ENCODE measurements at places on chromosomes 4 and X.
A peak's percentile ranks its signal among the peaks of the same experiment; 100 is the strongest.

DNA sequence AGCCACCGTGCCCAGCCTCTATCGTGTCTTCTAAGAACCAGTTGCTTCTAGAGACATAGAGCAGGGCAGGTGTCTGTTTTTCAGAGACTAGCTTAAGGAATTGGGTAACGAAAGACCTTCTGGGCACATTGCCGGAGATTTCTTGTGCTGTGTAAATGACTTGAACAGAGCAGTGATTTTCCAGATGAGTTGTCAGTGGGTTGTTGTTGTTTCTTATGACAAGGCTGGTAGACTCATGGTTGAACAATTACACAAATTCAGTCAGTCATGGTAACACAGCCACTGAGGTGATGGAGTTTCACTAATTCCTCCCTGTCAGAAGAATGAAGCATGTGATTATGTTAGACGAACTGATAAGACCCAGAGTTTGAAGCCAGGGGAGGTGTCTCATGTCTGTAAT is 20.5 kb upstream of the DDX3X start:
- no peak for DNase-seq

- no peak for DNase-seq
Observed at GRCh38 chr4:141207961-141208360, 12.7 kb upstream of the ZNF330 start.

DNA sequence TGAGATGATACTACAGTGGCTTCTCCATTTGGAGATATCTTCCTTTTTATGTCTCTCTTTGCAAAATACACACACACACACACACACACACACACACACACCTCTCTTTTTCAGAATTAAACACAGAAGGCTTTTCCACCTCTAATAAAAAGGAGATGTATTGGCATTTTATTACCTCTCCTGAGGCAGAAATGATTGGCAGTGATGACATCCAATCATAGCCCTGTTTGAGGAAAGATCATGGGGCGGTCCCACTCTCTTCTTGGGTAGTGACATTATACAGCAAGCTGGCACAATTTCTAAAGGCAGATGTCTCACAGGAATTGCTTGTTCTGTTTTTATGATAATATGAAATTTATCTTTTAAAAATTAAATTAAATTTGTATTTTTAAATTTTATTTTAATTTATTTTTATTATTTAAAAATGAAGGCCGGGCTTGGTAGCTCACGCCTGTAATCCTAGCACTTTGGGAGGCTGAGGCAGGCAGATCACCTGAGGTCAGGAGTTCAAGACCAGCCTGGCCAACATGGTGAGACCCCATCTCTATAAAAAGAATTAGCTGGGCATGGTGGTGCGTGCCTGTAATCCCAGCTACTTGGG is 15.6 kb downstream of the CHRNA9 start:
- DNase-seq = no peak

GRCh38 chr4:119835613-119835910 is 207.0 kb upstream of the PDE5A start:
- no peak for DNase-seq

- no peak for DNase-seq
Observed at GRCh38 chr4:140427106-140427918, at the start of gene CLGN. CLGN (minus strand) TSS chr4:140427648; CDS start chr4:140413078, 14,570 bp downstream.

DNA sequence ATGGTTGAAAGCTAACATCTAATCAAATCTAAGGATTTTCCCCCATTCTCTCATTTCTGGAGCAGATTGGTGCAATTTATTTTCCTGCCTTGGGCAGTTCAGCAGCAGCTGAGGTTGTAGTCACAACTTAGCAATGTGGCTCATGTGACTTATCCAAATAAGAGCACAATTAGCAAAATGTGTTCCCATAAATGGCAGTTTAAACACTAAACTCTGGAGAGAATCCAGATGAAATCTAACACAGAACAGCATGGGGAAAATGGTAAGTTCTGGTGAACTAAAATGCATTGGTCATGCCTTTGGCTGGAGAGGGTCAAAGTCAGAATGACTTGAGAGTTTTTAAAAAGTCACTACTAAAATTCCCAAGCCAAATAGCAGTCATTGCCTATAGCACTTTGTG is 422.6 kb upstream of the DIPK2B start:
- DNase-seq = no peak

GRCh38 chrX:13364230-13364857 is 44.5 kb upstream of the ATXN3L start:
- DNase-seq = no peak

- no peak for DNase-seq
Observed at GRCh38 chr4:45554423-45554822, 569.4 kb downstream of the GABRG1 start.

DNA sequence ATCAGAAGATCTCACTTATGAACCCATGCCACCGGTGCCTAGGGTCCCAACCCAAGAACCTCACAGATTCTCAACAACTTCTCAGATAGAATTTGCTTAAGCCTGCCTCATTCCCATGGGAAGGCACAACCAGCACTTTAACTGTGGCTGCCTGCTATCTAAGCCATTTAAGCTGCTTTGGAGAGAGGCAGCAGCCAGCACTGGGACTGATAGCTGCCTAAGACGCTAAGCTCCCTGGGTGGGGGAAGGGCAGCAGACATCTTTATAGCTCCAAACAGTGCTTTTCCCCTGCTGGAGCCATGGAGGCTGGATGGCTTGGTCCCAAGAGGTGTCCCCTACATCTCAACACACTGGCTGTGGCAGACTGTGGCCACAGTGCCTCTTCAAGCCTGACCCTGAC is 1268.6 kb downstream of the FAM133A start:
- DNase-seq = no peak

DNA sequence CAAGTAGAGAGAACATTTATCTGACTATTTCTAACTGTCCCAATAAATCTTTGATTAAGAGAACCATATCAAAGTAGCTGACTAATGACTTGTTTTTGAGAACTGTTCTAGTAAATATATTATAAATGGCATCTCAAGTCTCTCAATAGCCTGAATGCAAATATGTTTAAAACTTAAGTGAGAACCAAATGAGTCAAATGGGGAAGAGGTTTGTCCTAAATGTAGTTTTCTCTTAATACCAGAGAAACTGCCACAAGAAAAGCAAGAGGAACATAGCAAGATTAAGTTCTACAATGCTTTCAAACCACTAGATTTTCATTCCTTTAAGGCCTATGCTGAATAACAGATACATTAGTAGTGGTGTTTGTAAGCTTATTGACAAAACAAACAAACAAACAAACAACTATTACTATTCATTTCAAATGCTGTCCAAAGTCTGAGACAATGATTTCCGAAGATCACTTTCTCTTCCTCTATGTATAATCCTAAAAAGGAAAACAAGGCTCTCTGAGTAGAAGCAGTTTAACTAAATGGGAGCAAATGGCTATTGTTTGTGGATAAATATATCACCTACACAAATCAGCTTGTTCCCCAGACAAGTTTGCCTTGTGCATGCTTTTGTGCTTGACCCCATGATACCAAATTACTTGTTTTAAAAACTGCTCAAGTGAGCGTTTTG is 408.4 kb upstream of the EMCN start:
- no peak for DNase-seq

GRCh38 chr4:110635163-110635865 is 12.4 kb upstream of the PITX2 start:
- no peak for DNase-seq

DNA sequence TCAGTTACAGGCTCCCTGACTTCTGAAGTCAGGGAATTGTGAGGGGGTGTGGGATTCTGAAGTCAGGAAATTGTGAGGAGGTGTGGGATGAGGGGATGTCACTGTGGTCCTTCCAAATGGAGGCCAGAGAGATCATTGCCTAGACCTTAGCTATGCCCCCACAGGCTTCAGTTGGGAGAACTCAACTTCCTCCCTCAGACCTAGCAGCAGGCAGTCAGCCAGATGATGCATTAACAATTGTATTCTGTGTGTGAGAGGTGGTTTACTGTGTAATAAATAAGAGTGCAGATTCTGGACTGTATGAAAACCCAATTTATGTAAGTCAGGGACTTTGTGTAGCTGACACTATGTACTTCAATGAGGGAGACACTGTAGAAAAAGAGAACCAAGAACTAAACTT is 65.7 kb downstream of the FREM3 start:
- no peak for DNase-seq

GRCh38 chr4:7266525-7267292 is 74.4 kb downstream of the SORCS2 start:
- no peak for DNase-seq

- no peak for DNase-seq
Observed at GRCh38 chr4:17664755-17665154, 50.3 kb downstream of the MED28 start.

- no peak for DNase-seq
Observed at GRCh38 chr4:98688411-98689290, 30.2 kb upstream of the TSPAN5 start.

- no peak for DNase-seq
Observed at GRCh38 chr4:1399508-1400190, 6.6 kb downstream of the NKX1-1 start.

DNA sequence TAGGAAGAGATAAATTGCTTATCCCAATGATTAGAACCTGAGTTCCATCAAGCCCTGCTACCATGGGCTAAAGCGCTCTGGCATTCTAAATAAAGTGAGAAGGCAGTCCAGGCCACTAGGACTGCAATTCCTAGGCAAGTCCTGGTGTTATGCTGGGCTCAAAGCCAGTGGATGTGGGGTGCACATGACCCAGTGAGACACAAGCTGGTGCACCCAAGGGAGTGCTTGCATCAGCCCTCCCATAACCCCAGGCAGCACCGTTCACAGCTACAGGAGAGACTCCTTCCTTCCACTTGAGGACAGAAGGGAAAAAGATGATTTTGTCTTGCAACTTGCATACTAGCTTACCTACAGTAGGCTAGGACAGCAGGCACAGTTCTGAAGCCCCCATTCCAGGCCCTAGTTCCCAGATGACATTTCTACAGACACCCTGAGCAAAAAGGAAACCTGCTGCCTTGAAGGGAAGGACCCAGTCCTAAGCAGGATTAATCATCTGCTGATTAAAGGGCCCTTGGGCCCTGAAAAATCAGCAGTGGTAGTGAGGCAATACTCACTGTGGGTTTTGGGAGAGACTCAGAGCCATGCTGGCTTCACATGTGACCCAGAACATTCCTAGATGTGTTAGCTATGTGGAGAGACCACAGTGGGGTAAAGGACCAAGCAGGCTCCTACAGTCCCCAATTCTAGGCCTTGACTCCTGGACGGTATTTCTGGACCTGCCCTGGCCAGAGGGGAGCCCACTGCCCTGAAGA is 77.8 kb downstream of the KLHL13 start:
- DNase-seq = no peak

- DNase-seq = no peak
Observed at GRCh38 chr4:11599064-11599463, 170.4 kb upstream of the HS3ST1 start.

DNA sequence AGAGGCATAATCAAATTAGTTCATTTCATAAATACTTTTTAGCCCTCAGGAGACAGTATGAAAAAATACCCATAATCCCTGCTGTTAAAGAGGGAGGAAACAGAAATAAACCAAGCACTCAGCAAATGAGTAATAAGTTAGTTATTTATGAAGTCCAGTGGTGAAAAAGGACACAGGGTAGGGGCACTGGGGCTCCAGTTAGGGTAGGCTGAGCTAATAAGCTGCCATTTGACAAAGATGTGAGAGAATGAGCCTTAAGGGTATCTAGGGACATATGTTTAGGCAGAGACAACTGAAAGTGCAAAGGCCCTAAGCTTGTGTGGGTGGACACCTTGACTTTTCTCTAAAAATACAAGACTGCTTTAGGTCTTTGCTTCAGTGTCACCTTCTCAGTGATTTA is 94.4 kb downstream of the IL15 start:
- DNase-seq = no peak

DNA sequence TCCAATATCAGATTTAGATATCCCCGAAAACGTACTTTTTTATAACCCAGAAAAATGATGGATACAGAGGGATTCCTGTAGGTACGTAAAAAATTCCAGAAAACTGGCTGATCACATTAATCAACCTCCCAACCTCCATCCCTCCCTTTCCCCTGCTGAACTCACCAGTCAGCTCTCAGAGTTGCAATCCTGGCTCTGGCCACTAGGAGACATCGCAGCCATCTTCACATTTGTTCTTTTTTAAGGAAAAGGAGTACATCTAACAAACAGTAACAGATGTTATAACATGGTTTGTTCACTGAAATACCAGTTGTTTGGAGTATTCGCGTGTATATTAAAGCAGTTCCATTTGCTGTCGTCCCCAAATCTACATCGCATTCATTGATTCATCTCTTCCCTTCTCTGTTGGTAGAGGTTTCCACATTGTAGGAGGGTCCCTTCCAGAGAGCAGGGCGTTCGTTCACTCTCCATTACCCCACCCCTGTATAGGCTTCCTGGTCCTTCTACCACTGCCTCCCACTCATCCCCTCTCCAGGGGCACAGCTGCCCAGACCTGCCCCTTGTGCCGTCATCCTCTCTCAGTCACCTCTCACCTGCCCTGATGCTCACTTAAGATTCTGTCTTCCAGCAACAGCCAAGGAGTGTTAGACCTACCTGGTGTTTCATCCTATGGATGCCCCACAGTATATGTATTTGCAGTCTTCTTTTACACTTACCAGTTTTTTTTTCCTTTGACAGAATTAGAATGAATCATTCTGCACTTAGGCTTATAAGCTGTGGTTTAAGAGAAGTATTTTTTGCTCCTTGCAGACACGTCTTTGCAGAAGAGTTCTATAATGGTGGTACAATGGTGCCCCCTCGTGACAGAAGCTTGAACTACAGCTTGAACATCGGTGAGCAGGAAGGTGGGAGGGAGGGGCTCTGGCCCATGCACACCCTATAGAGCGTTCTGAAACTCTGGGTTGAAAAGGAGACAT is 36.8 kb upstream of the RAB40AL start:
- DNase-seq = peak; percentile 30

DNA sequence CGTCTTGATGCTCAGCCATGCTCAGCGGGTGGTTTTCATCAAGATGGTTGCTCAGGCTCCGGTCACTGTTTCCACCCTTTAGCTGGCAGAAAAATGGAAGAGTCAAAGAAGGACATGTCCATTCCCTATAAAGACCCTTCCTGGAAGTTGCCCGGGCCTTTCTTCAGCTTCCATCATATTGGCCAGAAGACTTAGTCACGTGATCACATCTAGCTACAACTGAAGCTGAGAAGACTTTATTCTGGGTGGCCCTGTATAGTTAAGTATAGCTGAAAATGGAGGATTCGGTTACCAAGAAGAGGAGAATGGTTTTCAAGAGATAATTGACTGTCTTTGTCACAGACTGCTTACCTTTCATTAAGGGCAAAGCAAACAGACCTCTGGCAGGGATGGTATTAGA is 296.7 kb upstream of the CASK start:
- DNase-seq = no peak

DNA sequence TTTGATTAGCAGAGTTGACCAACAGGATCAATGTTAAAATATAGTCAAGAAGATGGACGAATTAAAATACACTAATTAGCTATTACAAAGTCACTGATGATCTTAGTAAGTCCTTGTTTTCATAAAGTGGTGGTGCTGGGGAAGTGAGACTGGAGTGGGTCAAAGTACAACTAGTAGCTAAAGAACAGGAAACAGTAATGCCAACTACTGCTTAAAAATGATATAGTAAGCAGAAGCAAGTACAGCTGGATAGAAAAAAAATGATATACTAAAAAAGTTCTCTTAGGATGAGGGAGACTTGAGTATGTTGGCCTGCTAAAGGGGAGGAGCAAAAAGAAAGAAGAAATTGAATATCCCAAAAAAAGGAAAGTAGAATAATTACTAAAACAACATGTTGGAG is 580.8 kb upstream of the FTHL17 start:
- DNase-seq = no peak

Data from stimulated activated CD8-positive, alpha-beta memory T cell treated with anti-CD3 and anti-CD28 coated beads, Interleukin-4, amount 100 ng/mL, for 4 hours (primary cell).